ENCODE measurements at places on chromosomes 11 and 22.

DNA sequence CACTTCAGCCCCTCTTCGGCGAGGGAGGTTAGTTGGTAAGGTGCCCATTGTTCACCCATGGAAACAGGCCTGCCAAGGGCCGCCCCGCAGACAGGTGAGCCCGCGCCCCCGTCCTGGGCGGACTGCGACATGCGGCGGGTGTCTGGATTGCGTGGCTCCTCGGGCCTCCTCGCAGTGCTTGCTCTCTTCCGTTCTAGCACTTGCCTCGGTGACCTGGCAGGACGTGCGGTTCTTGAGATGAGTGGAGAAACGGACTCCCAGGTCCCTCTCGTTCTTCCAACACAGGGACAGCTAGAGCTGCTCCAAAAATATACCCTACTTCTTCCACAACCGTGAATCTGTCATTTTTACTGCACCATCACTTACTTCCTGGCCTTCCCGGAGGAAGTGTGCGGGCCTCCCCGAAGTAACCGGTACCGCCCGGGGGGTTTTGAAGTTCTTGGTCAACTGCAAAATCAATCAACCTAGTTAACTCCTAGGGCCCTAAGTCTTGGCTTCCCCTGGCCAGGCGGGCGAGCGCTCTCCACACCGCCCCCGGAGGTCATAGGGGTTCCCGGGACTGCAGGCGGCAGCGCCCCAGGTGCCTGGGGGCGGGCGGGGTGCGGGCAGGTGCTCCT is 745 bp upstream of the ZBTB44 start:
- peak; percentile 14 for DNase-seq

DNA sequence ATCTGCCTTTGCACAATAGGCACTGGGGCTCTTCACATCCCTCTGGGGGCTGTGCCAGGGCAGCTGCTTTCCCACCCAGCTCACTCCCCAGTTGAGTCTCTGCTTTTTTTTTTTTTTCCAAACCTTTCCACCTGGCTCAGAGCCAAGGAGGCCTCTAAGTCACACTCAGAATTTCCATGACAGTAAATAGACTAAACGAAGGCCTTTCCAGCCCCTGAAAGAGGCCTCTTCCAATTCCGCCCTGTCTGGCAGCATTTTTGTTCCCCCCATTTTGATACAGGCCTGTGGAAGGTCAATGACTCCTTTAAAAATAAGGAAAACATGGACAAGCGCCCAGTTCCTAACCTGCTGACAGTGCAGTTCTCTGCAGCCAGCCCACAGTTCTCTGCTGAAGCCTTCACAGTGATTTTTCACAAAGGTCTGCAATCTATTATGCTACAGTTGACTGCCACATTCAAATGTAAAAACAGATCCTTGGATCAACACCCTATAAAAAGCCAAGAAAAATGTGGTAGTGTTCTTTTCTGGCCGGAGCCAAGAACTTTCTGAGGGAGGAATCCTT is 107.5 kb upstream of the SESN3 start:
- DNase-seq: no peak

GRCh38 chr22:35913925-35914324 is 114.7 kb downstream of the RBFOX2 start:
- no peak for DNase-seq

- no peak for DNase-seq
These were observed 87.4 kb downstream of the HIPK3 start for GRCh38 chr11:33344611-33345010.

GRCh38 chr22:30830907-30831306 is 136.2 kb downstream of the OSBP2 start:
- DNase-seq: no peak

- DNase-seq: no peak
These were observed 92.5 kb upstream of the LMO1 start for GRCh38 chr11:8356216-8356615.

DNA sequence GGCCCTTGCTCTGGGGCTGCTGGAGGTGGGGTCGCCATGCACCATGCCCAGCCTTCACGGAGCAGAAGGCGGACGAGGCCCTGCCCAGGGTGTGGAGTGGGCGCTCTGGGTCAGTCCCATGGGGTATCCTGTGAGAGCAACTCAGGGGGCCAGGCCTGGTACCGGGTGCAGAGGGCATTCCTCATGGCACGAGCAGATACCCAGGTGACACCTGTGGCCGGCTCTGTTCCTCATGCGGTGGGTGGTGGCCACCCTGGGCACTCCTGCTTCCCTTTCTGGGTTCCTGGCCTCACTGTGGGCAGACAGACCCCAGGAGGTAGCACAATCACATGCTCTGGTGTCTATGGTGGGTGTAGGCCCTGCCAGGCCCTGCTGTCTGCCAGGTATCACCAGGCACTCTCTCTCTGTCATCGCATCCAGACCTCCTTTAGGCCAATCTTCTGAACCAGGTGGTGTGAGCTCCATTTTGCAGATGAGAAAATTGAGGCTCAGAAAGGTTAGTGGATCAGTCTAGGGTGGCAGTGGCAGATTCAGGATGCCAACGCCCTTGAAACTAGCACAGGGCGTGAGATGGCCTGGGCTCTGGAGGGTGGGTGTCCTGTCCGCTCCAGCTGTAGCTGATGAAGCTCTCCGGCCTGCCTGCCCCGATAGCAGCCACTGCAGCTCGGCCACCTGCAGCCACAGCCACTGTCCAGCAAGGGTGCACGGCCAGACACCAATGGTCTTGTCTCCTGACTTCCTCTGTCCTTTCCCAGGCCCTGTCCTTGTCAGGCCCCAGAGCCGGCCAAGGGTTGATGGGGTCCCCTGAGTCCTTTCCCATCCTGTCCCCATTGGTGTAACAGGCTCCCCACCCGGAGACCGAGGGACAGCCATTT is 15.1 kb downstream of the DGKZ start:
- DNase-seq: no peak

DNA sequence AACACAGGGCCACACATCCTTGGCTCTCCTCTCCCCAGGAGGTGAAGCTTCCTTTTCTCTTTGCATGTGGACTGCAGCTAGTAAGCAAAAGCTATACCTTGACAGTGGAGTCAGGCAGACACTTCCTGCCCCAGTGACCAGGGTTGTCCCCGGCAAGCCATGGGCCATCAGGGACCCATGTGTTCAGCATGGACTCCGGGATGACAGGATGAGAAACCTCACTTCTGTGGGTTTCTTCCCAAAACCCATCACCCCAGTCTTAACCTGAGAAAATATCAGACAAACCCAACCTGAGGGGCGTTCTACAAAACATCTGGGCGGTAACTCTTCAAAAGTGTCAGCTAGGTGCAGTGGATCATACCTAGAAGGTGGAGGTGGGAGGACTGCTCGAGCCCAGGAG is 40.2 kb downstream of the GNB1L start:
- no peak for DNase-seq

- DNase-seq: no peak
These were observed 177.9 kb downstream of the ETS1 start for GRCh38 chr11:128409476-128409875.

DNA sequence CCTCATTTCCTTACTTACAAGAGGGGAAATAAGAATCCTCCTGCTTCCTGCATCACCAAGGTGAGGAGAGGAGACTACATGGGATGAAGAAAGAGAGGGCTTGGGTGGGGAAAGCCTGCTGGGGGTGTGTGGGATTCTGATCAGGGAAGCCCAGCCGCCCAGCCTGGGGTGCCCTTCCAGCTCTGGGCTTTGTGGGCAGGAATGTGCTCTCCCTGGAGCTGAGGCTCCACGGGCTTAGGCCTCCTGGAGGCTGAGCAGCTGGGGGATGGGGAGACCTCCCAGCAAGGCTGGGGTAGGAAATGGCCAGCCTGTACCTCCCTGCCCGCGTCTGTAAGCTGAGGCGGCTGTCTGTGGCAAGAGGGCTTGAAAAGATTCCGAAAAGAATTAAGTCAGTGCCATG is 206.1 kb downstream of the GRIK4 start:
- DNase-seq: no peak

DNA sequence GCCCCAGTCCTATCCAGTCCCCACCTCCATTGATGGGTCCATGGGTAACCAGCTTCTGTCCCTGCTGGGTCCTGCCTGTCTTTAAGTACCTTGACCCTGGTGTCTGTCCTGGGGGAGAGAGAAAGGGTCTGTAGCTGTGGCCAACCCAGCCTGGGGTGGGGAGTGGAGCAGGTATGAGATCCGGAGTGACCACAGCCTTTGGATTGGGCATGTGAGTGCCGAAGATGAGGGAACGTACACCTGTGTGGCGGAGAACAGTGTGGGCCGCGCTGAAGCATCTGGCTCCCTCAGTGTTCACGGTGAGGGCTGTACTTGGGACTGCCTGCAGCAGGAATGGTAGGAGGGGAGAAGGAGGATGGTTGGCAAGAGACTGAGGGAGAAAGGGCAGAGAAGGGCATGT is 5.2 kb downstream of the ROBO3 start:
- DNase-seq: no peak

- DNase-seq: no peak
These were observed 116.7 kb downstream of the MICAL3 start for GRCh38 chr22:17907748-17908051.

DNA sequence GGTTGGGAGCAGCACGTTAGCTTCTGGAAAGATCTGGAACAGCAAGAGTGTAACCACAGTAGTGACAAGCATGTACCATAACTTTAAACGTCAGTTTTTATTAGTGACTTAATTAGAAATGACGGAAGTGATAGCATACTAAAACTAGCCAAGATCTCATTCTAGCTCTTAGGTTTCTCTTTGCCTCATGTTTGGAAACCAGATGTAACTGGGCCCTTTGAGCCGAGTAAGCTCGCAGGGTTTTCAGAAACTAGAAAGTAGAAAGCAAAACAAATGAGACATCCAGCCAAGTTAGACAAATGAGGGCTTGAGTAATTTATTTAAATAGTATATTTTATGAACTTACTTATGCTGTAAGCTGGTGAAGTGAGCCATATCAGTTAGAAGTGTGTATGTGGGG is 40.2 kb upstream of the SLC5A12 start:
- DNase-seq: no peak

DNA sequence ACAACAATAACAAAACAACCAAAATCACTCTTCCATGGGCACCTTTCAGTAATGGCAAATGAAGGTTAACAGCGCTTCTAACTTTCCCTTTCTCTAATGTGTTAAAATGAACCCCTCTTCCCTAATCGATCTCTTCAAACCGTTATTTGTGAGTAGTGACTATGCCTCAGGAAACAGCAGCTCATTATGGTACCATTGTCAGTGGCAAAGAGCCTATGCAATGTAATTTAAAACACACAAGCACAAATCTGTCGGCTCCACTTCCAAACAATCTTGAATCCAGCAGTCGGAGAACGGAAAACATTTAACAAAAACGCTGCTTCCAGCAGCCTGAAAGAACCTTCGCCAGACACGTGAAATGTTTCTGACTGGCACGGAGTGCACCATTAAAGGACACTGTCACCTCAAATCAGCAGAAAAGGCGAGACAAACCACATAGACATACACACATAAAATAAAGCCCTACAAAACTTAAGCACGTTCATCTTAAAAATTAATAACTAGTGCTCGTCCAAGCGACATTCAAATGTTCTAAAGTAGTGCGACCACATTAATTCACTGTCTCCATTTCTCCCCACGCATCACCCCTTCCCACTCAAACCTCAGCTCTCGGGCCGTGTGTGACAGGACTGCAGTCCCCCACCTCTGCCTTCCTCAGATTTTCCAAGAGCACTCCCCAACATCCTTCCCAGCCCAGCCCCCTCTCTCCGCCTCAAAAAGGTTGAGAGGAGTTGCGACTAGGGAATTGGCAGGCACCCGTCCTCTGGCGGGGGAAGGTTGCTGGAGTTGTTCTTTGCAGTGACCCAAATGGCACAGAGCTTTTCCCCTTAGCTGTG is 748 bp downstream of the RAB30 start:
- DNase-seq: no peak

GRCh38 chr11:96318850-96319249 is 24.1 kb downstream of the MAML2 start:
- no peak for DNase-seq

DNA sequence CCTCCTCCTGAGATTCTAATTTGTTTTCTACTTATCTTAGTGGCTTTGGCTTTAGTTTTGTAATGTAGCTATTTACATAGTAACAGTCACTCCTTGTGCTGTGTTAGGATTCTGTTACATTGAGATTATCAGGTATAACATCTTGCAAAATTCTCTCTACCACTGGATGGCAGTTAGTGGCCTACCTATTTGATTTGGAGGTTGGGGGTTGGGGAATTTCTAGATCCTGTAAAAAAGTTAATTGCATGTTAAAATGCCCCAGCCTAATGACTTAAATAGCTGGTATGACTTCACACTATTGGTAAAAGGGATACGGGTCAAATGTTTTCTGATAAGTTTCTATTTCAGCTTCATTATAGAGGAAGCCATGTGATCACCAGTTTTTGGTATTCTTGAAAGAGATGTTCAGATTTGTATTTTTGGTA is 2.8 kb downstream of the GRK3 start:
- no peak for DNase-seq

- DNase-seq: no peak
These were observed 36.9 kb upstream of the PRR5 start for GRCh38 chr22:44665115-44665514.

- no peak for DNase-seq
These were observed 457 bp downstream of the RNF141 start for GRCh38 chr11:10540546-10540914.

GRCh38 chr22:37273126-37273845 is 9.0 kb upstream of the CYTH4 start:
- no peak for DNase-seq

DNA sequence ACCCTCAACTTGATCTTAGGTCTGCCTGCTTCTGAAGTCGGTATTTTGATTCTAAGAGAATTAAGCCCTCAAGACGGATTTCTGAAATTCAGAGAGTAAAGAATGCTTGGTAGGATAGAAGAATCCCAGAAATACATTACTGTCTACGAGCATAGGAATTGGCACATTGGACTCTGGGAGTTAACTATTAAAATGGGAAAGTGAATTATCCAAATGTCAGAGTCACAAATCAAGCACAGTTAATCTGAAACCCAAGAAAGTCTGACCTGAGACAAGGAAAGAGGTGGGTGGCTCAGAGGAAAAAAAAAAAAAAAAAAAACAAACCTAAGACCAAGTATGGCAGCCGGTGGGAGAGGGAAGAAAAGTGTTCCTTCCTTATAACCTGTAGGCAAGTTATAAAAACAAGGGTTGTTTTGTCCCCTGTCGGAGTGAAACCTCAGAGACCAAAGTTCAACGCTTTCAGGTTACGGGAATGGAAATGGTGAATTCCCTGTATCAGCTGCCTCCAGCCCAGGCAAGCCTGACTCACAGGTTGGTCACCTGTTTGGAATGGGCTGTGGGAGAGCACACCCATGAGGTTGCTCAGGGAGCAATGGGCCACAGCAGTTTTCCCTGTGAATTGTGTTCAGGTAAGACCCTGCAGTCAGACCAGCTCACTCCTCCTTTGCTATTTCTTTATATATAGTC is 139.0 kb downstream of the ETS1 start:
- no peak for DNase-seq

DNA sequence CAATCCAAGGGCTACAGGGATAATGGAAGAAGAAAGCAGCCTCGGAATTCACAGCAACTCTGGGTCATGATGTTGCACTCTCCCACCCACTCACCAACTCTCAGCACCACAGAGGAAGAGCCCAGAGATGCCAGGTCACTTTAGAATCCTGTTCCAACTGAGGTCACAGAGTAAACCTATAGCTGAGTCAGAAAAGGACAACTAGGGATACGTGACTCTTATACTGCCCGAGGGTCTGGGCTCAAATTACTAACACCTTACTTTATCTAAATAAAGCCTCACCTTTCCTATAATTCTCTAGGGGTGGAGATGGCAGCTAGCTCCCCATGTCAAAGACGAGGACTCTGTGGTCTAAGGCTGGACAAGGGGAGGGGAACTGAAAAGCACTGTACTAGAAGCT is 24.6 kb downstream of the IL18BP start:
- DNase-seq: no peak

Data from stimulated activated CD8-positive, alpha-beta memory T cell treated with anti-CD3 and anti-CD28 coated beads, Interleukin-15, amount 100 ng/mL, for 1 hour (primary cell).